ENCODE measurements at places on chromosomes 4 and X. TPM values are rescaled to one million over a fixed set of nuclear protein-coding genes. Genes with fewer than 3 reads are reported as not detected.

Gene AFM
- polyA plus RNA-seq: not detected

Gene TMA16
- 12.5 TPM for polyA plus RNA-seq

Gene GRIA2
- polyA plus RNA-seq: not detected

Gene PAGE5
- polyA plus RNA-seq: not detected

Gene SOX3
- not detected for polyA plus RNA-seq

Gene AMTN
- not detected for polyA plus RNA-seq

Gene TASL
- polyA plus RNA-seq: 2.3 TPM

Gene SYTL5
- not detected for polyA plus RNA-seq

Gene CCNB3
- polyA plus RNA-seq: not detected

Gene PIN4
- polyA plus RNA-seq: 26.7 TPM

Gene CT47C1
- not detected for polyA plus RNA-seq

Gene SCML2
- 0.47 TPM for polyA plus RNA-seq

Gene ZXDA
- 1.7 TPM for polyA plus RNA-seq

Gene MED14
- 6.0 TPM for polyA plus RNA-seq

Gene TMPRSS11A
- not detected for polyA plus RNA-seq

Gene DDIT4L
- polyA plus RNA-seq: not detected

Gene CXCL11
- not detected for polyA plus RNA-seq

Gene WDR45
- 43.3 TPM for polyA plus RNA-seq

Gene BANK1
- 0.40 TPM for polyA plus RNA-seq

Gene KLHL4
- 0.30 TPM for polyA plus RNA-seq

Gene HPGD
- 14.6 TPM for polyA plus RNA-seq

Gene UGT2B11
- not detected for polyA plus RNA-seq

Gene CSAG2
- not detected for polyA plus RNA-seq

Gene FMR1NB
- polyA plus RNA-seq: not detected

Gene TMPRSS11F
- not detected for polyA plus RNA-seq

Gene ARHGAP36
- polyA plus RNA-seq: not detected

All from naive thymus-derived CD8-positive, alpha-beta T cell (primary cell).